ENCODE measurements at places on chromosomes 12 and 14.

- DNase-seq, result no peak
These were observed 35.3 kb downstream of the VWF start for GRCh38 chr12:6088921-6089747.

DNA sequence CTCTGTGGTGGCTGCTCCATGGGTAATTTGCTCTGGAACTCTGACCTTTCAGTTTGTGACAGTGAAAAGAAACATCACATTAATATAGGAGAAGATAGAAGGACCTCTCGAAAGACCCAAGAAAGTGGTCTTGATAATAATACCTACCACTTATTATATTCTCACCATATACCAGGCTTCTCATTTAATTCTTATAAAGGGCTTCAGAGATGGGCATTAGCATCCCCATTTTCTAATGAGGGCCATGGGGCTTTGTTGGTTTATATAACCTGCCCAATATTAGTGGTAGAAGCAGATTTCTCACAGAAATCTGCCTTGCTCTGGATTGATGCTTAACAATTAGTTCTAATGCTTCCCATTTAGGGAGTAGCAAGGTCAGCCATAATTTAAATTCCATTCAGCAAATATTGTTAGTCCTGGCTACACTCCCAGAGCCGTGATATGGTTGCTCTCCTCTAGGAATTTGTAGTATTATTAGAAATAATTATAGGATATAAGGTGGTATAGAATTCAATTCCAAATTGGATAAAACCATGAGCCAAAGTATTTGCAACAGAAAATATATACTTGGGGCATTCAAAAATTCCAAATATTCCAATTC, 7.4 kb upstream of the AMIGO2 start:
- no peak for DNase-seq

- no peak for DNase-seq
These were observed 56.7 kb upstream of the BICD1 start for GRCh38 chr12:32049956-32050355.

DNA sequence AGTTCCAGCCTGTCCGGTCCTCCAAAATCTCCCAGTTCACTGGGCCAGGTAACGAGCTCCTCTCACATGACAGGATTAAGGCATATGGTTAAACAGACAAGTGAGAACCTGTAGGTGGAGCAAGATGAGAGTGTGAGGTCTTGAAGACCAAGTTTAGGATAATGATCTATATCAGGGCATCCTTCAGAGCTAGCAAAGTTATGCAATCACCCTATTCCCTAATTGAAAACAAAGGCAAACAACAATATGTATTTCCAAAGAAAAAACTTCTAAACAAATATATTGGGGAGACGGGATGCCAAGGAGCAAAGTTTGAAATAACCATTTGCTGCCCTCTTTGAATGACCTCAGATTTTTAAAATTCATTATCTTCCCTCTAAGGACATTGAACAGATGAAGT, 571.2 kb downstream of the BCL11B start:
- no peak for DNase-seq

- DNase-seq, result no peak
These were observed 419.9 kb downstream of the LRIG3 start for GRCh38 chr12:58500399-58500798.

- no peak for DNase-seq
These were observed 28.3 kb downstream of the MMAB start for GRCh38 chr12:109544955-109545531.

- DNase-seq, result no peak
These were observed 95.5 kb downstream of the SLC38A6 start for GRCh38 chr14:61076556-61076955.

- DNase-seq, result no peak
These were observed 16.2 kb upstream of the RIN3 start for GRCh38 chr14:92497391-92497790.

DNA sequence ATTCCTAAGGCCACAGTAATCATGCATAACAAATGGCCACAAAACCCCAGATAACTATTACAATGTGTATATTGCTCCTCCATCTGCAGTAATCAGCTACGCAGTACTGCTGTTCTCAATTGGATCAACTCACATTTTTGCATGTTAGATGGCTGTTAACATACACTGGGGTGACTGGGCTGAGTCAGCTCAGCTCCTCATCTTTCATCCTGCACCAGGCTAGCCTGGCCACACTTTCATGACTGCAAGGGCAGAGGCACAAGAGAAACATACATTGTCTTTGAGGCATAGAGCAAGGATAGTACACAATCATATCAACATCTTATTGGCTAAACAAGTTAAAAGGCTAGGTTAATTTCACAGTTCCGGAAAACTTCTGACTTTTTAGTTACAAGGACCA, 306.6 kb downstream of the SLC6A15 start:
- DNase-seq, result no peak

- DNase-seq, result no peak
These were observed 24.1 kb downstream of the PTGER2 start for GRCh38 chr14:52338051-52338681.

GRCh38 chr14:95679148-95679815, 6.9 kb upstream of the TCL1B start:
- DNase-seq, result no peak

- DNase-seq, result no peak
These were observed 280.3 kb downstream of the BCAT1 start for GRCh38 chr12:24668563-24668962.

GRCh38 chr14:76863724-76864407, 37.7 kb downstream of the LRRC74A start:
- no peak for DNase-seq

DNA sequence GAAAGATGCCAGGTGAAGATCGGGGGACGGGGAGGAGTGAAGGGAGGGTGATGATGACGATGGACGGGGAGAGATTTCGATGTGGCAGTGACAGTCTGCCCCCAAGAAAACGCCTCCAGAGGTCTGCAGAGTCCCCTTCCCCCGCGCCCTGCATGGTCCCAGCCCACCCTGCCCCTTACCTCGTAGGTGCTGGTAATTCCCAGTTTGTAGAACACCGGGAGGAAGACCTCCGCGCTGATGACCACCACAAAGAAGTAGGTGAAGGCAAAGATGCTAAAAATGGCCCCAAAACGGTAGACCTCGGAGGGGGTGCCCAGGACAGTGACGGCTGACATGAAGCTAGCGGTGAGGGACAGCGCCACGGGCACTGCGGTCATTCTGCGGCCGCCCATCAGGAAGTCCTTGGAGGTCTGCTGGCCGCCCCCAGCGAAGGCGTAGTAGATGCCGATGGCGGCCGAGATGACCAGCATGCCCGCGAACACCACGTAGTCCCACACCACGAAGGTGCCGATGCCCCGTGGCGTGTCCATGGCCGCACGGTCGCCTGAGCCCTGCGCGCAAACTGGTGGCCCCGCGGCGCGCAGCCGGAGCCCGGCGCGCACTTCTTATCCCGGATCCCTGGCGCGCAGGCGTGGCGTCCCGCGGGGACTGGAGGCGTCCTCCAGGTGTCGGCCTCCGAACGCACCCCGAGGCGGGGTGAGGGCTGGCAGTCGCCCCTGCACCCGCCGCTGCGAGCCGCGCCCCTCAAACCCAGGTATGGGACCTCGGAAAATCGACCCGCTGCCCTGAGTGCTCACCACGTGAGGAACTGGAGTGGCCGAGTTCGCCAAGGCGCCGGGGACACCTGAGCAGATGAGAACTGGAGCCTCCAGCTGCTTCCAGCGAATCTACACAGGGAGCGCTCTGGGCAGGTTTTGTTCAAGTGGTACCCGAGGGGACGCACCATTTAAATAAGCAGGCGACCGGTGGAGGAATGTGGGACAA, at the start of gene SLC5A8:
SLC5A8 (minus strand) TSS at position 920 of the 984 bp plus-strand sequence; CDS start at position 530, 390 bp downstream.
- DNase-seq, result no peak

DNA sequence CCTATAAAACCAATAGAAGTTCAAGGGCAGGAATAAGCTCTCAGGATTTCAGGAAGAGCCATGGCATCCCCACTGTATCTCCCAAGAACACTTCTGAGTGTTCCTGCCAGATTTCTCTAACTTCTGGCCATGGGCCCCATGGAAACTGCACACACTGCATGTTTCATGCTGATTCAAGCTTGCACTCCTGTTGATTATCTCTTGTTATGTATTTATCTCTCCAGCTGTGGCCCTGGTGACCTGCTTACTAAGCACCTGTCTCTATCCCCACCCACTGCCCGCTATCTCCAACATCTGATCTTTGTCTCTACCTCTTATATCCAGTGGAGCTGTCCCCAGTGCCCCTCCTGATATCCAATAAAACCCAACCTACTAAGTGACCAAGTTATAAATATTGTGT, 285.3 kb downstream of the PDZRN4 start:
- DNase-seq, result no peak

DNA sequence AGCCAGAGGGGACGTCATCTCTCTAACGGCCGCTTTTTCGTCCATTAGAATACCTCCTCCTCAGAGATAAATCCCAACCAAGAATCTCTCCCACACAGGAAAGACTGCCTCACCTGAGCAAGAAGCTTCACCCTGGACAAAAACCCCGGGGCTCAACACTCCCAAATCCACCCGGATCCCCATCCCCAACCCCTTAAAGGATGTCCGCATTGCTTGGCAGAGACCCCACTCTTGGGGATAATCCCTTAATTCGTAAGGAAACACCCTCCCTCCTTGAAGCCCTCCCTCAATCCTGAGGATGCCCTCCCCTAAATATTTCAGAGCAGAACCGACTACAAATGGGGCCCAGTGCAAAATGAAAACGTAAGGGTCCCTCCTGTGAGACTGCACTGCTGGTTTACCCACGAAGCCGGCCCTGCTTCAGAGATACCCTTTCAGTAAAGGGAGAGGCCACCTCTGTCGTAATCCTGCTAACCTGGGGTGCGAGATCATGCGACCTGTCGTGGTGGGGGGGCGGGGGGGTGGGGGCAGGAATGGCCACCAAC, 655 bp upstream of the DYNLL1 start:
- no peak for DNase-seq

DNA sequence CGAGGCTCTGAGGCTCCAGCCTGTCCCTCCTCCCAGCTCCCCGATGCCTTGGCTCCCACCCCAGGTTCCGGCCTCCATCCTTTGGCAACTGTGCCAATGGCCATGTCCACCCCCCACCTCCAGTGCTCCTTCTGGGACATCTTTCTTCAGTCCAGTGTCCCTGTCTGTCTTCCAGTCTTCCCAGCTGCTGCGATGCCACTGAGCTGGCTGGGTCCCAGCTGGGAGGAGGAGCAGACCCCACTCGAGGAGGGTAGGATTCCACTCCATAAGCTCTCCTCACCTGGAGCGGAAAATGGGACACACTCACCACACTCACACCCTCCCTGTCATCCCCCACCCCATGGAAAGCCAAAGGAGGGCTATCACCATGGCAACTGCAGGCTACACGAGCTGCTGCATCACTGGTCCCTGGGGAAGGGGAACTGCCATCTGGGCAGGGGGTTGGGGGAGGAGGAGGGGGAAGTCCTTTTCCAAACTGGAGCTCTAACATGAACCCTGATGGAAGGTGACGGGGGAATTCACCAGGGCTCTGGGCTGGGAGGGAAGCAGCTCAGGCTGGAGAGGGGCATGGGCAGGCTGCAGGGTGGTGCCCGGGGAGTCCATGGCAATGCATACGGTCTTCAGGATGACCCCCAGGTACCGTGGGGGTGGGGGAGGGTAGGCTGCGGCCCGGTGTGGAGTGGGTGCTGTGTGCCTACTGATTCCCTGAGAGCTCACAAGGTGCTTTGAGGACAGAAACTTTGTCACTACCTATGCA, 94.3 kb downstream of the LRRC74A start:
- no peak for DNase-seq

DNA sequence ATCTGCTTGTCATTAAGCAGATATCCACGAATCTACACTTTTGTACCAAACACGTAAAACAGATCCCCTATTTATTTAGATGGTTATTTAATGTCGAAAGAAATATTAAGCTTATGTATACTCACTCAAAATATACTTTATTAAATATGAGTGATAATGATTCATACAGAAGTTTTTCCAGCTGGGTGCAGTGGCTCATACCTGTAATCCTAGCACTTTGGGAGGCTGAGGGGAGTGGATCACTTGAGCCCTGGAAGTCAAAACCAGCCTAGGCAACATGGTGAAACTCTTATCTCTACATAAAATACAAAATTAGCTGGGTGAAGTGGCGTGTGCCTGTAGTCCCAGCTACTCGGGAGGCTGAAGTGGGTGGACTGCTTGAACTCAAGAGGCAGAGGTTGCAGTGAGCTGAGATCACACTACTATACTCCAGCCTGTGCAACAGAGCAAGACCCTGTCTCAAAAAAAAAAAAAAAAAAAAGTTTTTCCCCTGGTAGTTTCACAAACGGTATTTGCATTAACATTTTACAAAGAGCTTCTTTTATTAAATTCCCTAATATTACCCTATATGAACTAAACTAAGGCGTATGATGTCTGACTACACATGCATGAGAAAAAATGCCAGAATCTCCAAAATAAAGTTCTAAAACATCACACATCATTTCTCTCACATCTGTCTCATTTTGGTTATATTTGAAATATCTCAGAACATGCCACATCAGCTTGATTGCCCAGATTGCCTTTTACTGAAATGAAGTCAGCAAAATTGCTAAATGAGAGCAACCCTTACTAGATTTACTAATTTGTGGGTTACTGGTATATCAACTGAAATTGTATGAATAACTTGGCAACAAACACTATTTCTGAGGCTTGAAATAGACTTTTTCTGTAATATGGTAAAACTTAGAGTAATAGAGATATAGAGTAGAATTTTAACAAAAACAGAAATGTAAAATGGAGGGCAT, 74.9 kb downstream of the PAWR start:
- no peak for DNase-seq

- DNase-seq, result no peak
These were observed 256.6 kb upstream of the PPFIA2 start for GRCh38 chr12:82015623-82016347.

GRCh38 chr14:105476097-105476830, 1.6 kb downstream of the CRIP2 start:
- DNase-seq, result no peak

DNA sequence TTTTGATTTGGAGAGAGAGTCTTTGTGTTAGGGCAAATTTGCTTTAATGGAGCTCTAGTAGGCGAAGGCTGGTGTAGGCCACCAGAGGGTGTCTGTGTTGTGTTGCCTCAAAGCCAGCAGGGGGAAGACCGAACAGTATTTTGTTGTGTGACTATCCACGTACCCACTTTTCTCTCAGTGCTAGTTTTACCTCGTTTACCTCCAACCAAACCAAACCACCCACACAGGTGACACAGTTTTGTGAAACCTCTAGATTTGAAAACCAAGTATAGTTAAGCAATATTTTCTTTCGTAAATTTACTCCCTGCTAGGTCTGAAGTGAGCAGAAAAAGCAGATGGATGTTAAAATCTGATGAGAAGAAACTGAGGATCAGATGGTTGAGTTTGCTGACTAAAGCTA, 36.3 kb upstream of the NPFF start:
- DNase-seq, result no peak

DNA sequence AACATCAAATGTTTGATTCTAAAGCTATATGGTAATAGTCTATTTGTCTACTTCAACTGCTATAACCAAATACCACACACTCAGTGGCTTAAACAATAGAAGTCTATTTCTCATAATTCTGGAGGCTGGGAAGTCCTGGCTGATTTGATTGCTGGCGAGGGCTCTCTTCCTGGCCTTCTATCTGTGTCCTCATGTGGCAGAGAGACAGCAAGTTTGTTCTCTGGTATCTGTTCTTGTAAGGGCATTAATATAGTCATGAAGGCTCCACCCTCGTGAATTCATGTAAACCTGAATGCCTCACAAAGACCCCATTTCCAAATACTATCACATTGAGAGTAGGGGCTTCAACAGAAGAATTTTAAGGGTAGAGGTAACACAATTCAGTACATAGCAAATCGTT, 34.1 kb downstream of the TRMT5 start:
- no peak for DNase-seq

All from stimulated activated CD8-positive, alpha-beta memory T cell treated with anti-CD3 and anti-CD28 coated beads, Interleukin-4, amount 100 ng/mL, for 1 hour (primary cell).